ENCODE measurements at places on chromosomes 5 and 9. TPM values are rescaled to one million over a fixed set of nuclear protein-coding genes. Genes with fewer than 3 reads are reported as not detected.

DNA sequence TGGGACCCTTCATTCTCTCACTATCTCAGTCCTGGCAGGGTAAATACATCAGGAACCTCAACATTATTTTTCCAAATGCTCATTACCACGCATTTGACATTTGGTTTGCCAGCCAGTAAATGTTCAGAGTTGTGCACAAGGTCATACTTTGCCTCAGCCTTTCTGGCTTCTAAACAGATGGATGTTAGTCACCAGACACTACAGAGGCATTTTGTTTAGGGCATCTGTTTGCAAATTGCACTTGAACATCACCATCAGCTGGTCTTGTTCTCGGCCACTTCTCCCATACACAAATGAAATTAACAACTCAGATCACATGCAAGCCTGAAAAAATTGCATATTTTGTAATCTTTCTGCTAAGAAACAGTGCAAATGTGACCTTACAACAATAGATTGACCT, 75.0 kb upstream of the SLC1A1 start:
- no peak for DNase-seq

- DNase-seq, result no peak
These were observed 21.5 kb downstream of the CWC27 start for GRCh38 chr5:64790210-64790609.

GRCh38 chr9:128627906-128628305, 28.7 kb downstream of the DYNC2I2 start:
- no peak for DNase-seq

GRCh38 chr5:172149073-172149472, 39.0 kb downstream of the STK10 start:
- no peak for DNase-seq

DNA sequence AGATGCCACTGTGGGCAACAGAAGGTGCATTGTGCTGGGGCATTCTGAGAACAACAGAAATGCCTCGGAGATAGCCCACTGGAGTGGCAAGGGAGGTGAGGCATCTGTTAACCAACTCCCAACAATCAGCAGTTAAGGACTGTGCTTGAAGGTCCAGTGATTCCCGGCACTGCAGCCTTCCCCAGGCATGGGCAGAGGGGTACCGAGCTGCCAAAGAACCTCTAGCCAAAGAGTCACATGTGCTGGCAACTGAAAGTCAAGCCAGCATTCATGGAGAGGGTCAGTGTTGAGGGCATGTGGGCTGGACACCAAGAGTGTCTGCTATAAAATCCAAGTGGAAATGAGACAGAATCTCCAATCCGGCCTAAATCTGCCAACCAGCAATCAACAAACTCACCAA, 149.6 kb downstream of the ASTN2 start:
- no peak for DNase-seq

- DNase-seq, result no peak
These were observed 369.0 kb downstream of the CAAP1 start for GRCh38 chr9:26523577-26523976.

GRCh38 chr9:138049779-138050471, 172.3 kb downstream of the CACNA1B start:
- DNase-seq, result no peak

DNA sequence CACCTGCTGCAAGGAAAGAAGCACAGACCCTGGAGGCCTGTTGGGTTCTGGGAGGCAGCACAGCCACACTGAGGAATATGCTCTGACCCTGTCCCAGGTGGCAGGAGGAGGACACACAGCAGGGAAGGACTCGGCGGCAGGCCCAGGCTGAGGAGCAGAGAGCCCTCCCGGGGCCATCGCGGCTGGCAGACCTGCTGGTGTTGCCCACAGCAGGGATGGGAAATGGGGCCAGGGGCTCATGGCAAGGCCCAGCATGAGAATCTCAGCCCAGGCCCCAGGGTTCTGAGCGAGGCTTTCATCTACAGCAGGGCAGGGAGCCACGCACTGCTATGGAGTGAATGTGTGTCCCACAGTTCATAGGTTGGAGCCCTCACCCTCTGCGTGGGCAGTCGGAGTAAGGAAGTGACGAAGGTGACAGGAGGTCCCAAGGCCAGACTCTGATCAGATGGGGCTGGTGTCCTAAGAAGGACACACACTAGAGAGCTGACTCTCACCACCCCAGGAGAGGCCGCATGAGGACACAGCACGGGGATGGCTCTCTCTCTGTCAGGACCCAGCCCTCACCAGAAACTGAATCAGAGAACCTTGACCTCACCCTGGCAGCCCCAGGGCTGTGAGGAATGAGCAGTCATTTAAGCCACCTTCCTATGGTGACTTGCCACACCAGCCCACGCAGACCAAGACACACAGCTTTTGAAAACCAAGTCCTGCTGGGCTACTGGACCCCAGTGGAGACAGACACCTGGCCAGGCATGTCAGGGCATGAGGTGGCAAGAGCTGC, 10.3 kb upstream of the GPSM1 start:
- no peak for DNase-seq

- no peak for DNase-seq
These were observed 72.3 kb downstream of the PAX5 start for GRCh38 chr9:36961561-36962325.

DNA sequence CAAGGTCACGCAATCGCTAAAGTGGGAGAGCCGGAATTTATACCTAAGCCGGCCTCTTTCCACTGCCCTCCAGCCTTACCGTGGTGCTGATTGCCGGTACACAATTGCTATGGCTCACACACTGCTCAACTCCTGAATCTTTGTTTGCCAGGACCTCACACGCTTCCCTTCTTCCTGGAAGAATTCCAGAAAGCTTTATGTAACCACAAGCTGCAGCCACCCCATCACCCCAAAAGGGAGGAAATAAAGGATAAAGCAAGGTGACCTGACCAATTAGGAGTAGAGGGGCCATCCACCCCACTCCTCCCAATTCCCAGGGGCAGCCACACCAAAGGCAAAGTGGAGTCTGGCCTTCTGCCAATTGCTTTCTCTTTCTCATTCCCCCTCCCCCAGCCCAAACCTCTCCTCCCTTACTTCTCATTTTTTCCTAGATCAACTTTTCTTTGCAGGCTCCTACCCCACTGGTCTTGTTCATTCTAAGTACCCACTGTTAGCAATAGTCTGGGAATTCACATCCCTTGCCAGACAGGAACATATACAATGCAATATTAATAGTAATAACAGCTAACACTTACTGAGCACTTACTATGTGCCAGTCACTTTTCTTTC, 18.0 kb upstream of the CDC23 start:
- DNase-seq, result no peak

DNA sequence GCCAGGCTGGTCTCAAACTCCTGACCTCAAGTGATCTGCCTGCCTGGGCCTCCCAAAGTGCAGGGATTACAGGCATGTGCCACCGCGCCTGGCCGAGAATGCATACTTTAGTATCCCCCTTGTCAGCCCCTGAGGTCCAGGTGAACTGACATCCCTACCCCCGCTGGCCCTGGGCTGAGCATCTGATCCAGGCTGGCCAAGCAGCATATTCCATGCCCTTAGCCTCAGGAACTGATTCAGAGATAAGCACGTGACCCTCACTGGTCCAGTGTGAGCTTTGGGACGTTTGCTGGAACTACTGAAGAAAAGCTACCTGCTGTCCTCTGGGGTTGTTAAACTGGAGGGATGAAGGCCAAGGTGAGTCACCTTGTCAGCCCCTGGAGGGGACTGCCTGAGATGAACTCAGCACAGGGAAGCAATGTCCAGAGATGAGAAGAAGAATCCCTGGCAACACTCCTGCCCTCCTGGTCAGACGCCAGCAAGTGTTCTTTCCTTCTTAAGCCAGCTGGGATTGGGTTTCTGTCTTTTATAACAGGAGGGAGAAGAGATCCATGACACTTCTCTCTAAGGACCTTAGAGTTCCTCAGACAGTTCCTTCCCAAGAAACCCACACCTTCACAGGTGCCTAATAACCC, 59.1 kb upstream of the FBXW11 start:
- no peak for DNase-seq

DNA sequence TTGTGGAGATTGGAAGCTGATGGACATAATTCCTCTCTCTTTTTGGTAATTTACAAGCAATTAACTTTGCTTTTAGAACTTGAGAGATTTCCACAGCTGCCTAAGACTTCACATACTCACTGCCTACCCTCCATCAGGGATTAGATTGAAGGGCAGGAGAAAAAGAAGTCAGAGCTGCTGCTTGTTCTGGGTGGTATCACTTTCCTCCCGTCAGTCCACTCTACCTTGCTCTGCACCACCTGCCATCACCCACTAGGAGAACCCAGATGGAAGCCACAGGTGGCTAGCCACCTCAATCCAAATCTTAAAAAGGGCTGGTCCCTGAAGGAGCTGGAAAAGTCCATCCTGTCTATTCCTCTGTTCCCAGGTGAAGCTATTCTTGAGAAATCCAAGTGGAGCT, 10.5 kb downstream of the IRF1 start:
- no peak for DNase-seq

DNA sequence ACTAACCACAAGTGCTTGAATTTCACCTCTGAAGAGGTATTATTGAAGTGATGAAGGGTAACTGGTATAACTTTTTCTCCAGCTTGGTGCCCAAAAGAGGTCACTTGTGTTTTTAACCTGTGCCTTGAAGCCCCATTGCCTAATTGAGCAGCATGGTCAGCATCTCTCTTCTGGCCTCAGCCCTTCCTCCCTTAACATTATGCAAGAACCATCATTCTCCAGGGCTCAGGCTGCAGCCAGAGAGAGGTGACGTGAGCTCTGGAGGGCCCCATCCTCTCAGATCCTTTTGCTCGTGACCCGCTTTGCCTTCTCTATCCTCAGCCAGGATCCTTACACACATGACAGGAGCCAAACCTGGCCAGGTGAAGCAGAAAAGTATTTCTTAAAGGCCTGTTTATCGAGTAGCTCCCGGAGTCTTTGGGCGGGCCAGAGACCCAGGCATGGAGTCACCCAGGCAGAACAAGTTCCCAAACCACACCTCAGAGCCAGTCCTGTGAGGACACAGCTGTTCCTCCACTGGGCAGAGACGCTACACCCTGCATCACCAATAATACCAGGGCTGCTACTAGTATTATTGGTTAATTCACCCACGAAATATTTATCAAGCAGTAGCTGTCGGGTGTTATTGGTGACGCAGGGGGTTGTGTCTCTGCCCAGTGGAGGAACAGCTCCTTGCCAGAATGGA, 29.6 kb upstream of the BOD1 start:
- no peak for DNase-seq

SH3TC2 gene
- not detected for total RNA-seq

TMEM267 gene
- total RNA-seq, result 20.6 TPM

HSDL2 gene
- total RNA-seq, result 17.2 TPM

CCDC187 gene
- not detected for total RNA-seq

TXNDC8 gene
- total RNA-seq, result not detected

PCDHB4 gene
- not detected for total RNA-seq

Data from naive thymus-derived CD8-positive, alpha-beta T cell (primary cell).